Ureter (tissue), 1 donor: ENCODE measurements at places on chromosomes 1 and 21. TPM values are rescaled to one million over a fixed set of nuclear protein-coding genes. Genes with fewer than 3 reads are reported as not detected.

C21orf91 gene
- total RNA-seq = 19.0 TPM

KLHL21 gene
- 25.8 TPM for total RNA-seq

SLC30A10 gene
- not detected for total RNA-seq

MXRA8 gene
- 41.9 TPM for total RNA-seq

HLX gene
- 7.5 TPM for total RNA-seq

GUCA2A gene
- not detected for total RNA-seq

ATAD3C gene
- 8.0 TPM for total RNA-seq

SLC26A9 gene
- total RNA-seq = 0.13 TPM

FCRL2 gene
- 0.42 TPM for total RNA-seq

CCDC24 gene
- 22.6 TPM for total RNA-seq

PLA2G2E gene
- not detected for total RNA-seq

MFN2 gene
- 116 TPM for total RNA-seq

S1PR1 gene
- total RNA-seq = 38.7 TPM

MIS18A gene
- 7.6 TPM for total RNA-seq

SYCP1 gene
- total RNA-seq = not detected

SLC2A5 gene
- total RNA-seq = 1.1 TPM

SLC44A3 gene
- 72.1 TPM for total RNA-seq

NTMT2 gene
- total RNA-seq = not detected

GJA4 gene
- total RNA-seq = 8.9 TPM

FAM110D gene
- total RNA-seq = 7.9 TPM

TMEM63A gene
- total RNA-seq = 191 TPM

CPLANE2 gene
- 9.0 TPM for total RNA-seq

SLAMF8 gene
- 3.6 TPM for total RNA-seq

FAM167B gene
- 8.3 TPM for total RNA-seq
